ENCODE measurements at places on chromosomes 7 and 10. TPM values are rescaled to one million over a fixed set of nuclear protein-coding genes. Genes with fewer than 3 reads are reported as not detected.

Gene NKX2-3
- total RNA-seq = not detected

Gene ERVW-1
- not detected for total RNA-seq

Gene AQP1
- total RNA-seq = not detected

Gene CWF19L1
- total RNA-seq = 44.7 TPM

Gene FAM25G
- not detected for total RNA-seq

Gene EVX1
- not detected for total RNA-seq

- no peak overlapping the region for H3K4me3 ChIP-seq
- H3K27me3 ChIP-seq = peaks cover 5% of the 10 kb centered on the region
- peaks cover 5% of the 10 kb centered on the region for H3K4me1 ChIP-seq
- no peak for DNase-seq
- no peak overlapping the region for H3K27ac ChIP-seq
Measured at GRCh38 chr7:22809902-22810642, 12.6 kb downstream of the TOMM7 start.

DNA sequence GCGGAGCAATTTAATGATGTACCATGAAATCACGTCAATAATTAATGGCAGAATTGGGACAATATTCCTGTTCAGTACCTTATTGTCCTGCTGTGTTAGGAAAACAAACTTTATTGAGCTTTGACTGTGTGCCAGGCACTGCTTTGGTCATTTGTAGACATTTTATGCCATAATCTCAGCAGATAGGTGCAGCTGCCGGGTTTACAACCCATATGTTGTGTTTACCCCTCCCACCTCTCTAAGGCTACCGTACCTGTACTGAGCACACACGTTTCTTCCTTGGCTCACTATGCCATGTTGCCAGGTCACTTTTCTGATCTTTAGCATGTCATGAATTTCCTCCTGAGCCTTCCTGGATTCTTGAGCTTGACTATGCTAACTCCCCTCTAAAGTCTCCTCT lies 422.2 kb downstream of the PHTF2 start:
- H3K4me3 ChIP-seq = no peak overlapping the region
- H3K36me3 ChIP-seq = no peaks in the 10 kb centered on the region
- H3K27me3 ChIP-seq = no peaks in the 10 kb centered on the region
- DNase-seq = no peak

DNA sequence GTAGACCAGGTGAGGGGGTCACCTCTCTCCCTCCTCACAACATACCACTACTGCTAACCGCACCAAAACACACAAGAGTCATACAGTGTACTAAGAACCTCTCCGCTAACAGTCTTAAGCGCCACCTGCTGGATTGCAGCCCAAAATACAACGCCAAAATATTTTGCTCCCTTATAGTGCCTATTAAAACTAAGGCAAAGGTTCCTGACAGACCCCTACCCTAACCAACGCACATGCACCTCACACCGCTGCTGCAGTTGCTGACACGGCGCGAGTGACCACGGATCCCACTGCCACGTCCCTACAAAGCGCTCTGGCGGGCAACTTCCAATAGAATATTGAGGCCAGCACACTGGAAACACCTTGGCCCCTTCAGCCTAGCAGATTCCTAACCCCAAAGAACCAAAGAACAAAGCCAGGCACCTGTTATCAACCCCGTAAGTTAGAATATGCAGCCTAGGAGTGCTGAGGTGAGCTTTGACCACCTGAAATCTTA lies 563.6 kb upstream of the SEMA3D start:
- H3K4me3 ChIP-seq = no peak overlapping the region
- H3K4me1 ChIP-seq = no peaks in the 10 kb centered on the region
- no peak overlapping the region for H3K27ac ChIP-seq
- no peaks in the 10 kb centered on the region for H3K27me3 ChIP-seq

GRCh38 chr7:157176771-157177170 lies 38.0 kb downstream of the UBE3C start:
- H3K4me3 ChIP-seq = no peak overlapping the region
- H3K27ac ChIP-seq = no peak overlapping the region
- H3K27me3 ChIP-seq = no peaks in the 10 kb centered on the region
- peaks cover 69% of the 10 kb centered on the region for H3K36me3 ChIP-seq

DNA sequence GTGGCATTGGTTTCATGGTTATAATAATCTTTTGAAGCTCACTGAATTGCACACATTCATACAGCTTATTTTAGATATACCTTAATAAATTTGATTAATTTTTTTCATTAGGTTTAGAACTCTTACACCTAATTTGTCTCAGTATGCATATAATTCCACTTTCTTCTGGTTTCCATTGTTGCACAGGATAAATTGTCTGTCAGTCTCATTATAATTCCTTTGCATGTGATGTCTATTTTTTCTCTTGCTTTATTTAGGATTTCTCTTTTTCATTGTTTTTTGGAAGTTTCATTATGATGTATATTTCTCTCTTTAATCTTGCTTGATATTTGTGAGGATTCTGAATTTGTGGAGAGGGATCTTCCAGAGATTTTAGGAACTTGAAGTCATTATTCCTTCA lies 84.7 kb downstream of the ARL5B start:
- H3K36me3 ChIP-seq = no peaks in the 10 kb centered on the region
- no peaks in the 10 kb centered on the region for H3K4me1 ChIP-seq
- no peaks in the 10 kb centered on the region for H3K27me3 ChIP-seq
- H3K27ac ChIP-seq = no peak overlapping the region
- H3K4me3 ChIP-seq = no peak overlapping the region

- no peak overlapping the region for H3K4me3 ChIP-seq
- no peaks in the 10 kb centered on the region for H3K27me3 ChIP-seq
- H3K36me3 ChIP-seq = peaks cover 15% of the 10 kb centered on the region
- H3K27ac ChIP-seq = peak overlapping the region; percentile 84
Measured at GRCh38 chr7:114889646-114890285, 32.1 kb upstream of the MDFIC start.

GRCh38 chr10:36446881-36447280 lies 678.5 kb upstream of the ANKRD30A start:
- no peaks in the 10 kb centered on the region for H3K36me3 ChIP-seq
- H3K27ac ChIP-seq = no peak overlapping the region
- H3K4me3 ChIP-seq = no peak overlapping the region
- H3K27me3 ChIP-seq = no peaks in the 10 kb centered on the region
- no peak for DNase-seq

- H3K4me1 ChIP-seq = no peaks in the 10 kb centered on the region
- no peaks in the 10 kb centered on the region for H3K27me3 ChIP-seq
- DNase-seq = no peak
- H3K27ac ChIP-seq = no peak overlapping the region
- H3K4me3 ChIP-seq = no peak overlapping the region
- no peaks in the 10 kb centered on the region for H3K36me3 ChIP-seq
Measured at GRCh38 chr7:41038211-41038610, 664.7 kb downstream of the INHBA start.

DNA sequence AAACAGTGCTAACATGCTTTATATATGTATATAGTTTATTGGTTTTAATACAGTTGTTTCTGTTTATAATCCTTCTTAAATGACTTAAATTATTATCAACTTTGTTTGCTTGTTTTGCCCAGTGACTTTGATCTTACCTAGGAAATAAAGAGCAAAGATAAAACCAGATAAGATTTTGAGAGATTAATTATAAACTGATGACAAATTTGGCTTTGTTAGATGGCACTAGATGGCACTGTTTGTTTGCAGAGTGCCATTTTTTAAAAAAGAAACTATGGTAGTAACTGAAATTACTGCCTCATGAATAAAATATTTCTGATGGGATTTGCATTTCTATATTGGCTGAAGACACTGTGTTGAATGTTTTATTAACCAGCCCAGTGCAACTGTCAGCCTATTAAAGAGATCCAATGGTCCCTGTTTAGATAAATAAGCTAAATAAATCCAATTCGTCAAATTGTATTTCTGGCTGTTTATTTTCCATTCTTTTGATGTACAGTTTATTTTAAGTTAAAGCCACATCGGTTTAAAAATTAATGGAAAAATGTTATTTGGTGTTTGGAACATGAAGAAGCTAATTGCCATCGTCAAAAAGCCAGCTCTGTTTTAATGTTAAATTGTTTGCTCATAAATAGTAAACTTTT lies 28.7 kb downstream of the VTI1A start:
- no peaks in the 10 kb centered on the region for H3K27me3 ChIP-seq
- peaks cover 4% of the 10 kb centered on the region for H3K4me1 ChIP-seq
- no peak overlapping the region for H3K27ac ChIP-seq
- no peaks in the 10 kb centered on the region for H3K36me3 ChIP-seq
- DNase-seq = no peak

All from activated T-helper 2 cell treated with anti-CD3 and anti-CD28 coated beads, Interferon-gamma antibody, Interleukin-2, Interleukin-4, amounts not matched to agents 10 μg/mL and 5 μg/mL and 100 μg/mL, durations not matched to agents 14 hours and 24 hours and 36 hours (primary cell).